ENCODE measurements at places on chromosomes 4 and X.

- no peak for DNase-seq
These were observed 155.3 kb downstream of the SPCS3 start for GRCh38 chr4:176475067-176475466.

DNA sequence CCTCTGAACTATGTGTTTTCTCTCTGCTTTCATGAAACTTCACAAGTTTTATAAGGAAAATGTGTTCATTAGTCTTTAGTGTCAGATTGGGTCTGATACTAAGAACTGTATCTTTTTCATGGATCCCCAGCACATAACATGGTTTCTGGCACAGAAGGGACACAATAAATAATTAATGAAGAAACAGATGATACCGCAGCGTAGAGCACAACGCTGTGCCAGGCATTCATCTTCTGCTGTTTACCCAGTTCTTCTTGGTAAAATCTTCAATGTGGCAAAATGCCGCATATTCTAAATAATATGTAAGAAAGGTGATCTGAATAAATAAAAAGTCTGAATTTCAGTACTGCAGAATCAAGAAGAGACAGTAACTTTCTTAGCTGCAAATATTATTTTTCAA, 12.3 kb downstream of the SCARB2 start:
- DNase-seq: no peak

GRCh38 chr4:52106660-52107059, 55.6 kb downstream of the SPATA18 start:
- DNase-seq: no peak

- DNase-seq: no peak
These were observed 35.4 kb downstream of the DCHS2 start for GRCh38 chr4:154456240-154456639.

DNA sequence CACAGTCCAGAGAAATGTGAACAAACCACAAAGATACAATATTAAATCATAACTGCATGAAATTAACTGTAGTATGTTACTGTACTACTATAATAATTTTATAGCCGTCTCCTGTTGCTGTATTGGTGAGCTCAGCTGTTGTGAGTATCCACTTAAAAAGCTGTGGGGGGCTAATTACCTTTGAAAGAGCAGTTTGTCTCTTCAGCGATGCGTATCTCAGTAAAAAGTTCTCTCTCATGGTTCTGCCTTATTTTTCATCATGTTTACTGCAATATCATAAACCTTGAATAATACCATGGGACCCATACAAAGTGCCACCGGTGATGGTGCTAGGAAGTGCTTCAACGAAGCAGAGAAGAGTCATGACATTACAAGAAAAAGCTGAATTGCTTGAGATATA, 8.4 kb upstream of the MSMO1 start:
- no peak for DNase-seq
